ENCODE measurements at places on chromosomes 11 and 22.

- no peak for DNase-seq
These were observed 884.7 kb downstream of the BRD1 start for GRCh38 chr22:48942698-48943566.

GRCh38 chr11:74743640-74744039 lies 5.0 kb upstream of the RNF169 start:
- no peak for DNase-seq

DNA sequence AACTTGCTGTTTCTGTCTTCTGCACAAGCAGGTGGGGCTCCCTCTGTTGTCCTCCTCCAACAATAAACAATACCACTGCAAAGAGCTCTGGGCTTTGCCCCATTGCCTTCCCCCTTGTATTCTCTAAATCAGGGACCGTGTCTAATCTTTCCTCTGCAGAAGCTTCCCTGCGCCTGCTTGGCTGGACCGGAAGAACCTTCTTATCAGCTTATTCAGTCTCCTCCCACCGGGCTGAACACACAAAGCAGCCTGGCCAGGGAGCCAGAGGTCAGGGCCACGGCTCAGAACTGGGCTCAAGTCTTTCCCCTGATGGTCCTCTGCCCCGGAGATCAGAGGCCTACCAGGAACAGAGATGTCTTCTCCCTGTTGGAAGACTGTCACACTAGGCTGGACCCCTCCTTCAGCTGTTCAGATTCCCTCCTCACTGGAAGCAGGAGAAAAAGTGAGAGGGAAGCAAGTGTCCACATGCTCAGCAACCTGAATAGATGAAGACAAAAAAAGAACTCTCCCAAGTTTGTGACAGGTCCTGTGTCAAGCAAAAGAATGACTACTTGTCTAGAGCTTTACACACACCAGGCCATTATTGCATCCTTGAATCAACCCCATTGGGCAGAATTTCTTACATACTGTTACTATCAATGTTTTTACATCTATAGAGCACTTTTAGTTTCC lies 63.7 kb downstream of the RAB30 start:
- no peak for DNase-seq

DNA sequence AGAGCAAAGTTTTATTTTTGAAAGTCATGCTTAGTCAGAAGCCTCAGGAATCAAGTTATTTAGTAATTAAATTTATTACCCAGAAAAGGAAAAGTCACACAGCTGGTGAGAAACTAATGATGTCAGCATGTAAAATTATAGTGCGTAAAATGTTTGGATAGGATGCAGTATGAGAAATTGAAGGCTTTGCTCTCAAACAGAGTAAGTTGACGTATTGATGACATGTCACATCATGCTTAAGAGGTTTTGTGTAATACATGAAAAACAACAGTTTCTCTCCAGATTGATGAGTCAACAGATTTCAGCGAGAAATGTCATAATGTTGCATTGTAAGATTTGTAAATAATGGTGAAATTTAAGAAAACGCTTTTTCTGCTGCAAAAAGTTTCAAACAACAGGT lies 769.8 kb downstream of the METTL15 start:
- DNase-seq: no peak

Measured in activated CD4-positive, alpha-beta T cell treated with anti-CD3 and anti-CD28 coated beads, Interleukin-2, amount 50 U/mL, for 1 hour (primary cell).